ENCODE measurements at places on chromosomes 4 and X.

GRCh38 chr4:164482758-164483157, 271.2 kb upstream of the SMIM31 start:
- no peak for DNase-seq

- no peak for DNase-seq
These were observed 65.3 kb downstream of the EGF start for GRCh38 chr4:109977854-109978501.

GRCh38 chr4:98584265-98584664, 74.1 kb downstream of the TSPAN5 start:
- no peak for DNase-seq

DNA sequence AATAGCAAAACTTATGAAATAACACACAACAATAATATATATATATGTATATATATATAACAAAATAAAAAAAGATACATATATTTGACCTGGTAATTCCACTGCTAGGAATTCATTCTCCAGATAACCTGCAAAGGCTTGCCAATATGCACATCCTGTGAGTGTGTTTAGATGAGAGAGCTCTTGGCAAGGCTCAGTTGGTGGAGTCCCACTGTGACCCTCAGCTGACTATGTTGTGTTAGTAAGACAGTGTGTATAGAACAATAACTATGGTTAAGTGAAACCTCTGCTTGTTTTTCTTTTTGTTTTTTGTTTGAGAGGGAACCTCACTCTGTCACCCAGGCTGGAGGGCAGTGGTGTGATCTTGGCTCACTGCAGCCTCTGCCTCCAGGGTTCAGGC, 39.5 kb upstream of the RBMX start:
- DNase-seq: no peak

GRCh38 chrX:16750136-16750535, 30.7 kb downstream of the SYAP1 start:
- no peak for DNase-seq

DNA sequence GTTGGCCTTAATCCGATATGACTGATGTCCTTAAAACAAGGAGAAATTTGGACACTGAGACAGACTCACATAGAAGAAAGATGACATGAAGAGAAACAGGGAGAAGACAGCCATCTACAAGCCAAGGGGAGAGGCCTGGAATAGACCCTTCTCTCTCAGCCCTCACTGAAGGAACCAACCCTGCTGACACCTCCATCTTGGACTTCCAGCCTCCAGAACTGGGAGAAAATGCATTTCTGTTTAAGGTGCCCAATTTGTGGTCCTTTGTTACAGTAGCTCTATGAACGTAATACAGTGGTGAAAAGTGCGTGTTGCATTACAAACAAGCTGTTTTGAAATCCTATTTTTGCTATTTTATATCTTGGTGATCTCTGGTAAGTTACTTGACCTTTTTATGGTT, 343.6 kb downstream of the ARHGAP10 start:
- DNase-seq: no peak

DNA sequence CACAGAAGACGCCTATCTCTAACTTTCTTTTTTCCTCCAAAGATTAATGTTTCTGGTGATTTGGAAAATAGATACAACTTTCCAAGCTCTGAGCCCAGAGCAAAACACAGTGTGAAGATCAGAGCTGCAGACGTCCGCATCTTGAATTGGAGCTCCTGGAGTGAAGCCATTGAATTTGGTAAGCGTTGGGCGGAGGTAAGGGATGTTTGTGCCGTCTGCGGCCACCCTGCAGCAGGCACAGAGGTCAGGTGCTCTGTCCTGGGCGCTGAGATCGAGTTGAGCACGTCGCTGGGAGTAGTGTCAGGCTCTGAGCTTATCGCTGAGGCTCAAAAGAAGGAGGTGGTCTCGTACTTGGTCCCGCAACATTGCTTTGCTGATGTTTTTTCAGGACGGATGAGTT, 31.8 kb downstream of the CSF2RA start:
- no peak for DNase-seq

GRCh38 chrX:108362026-108362425, 76.2 kb downstream of the COL4A6 start:
- no peak for DNase-seq

DNA sequence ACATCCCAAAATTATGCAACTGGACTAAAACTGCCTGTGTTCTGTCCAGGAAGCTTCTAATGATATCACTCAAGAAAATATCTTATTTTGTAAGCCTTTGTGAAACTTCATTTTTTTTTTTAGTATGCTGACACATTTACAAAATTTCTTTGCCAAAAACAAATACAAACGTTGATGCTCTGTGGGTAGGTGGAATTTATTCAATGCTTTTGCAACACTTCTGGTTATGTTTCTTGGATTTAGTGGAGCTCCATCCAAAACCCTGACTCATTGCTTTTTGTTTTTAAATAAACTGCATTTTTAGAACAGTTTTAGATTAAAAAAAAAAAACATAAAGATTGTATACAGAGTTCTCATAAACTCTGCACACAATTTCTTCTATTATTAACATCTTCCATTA, 250.9 kb upstream of the MAOA start:
- DNase-seq: no peak

- DNase-seq: peak; percentile 81
These were observed 34.0 kb upstream of the BRS3 start for GRCh38 chrX:136453771-136454170.

- DNase-seq: no peak
These were observed 24.7 kb upstream of the CT47A1 start for GRCh38 chrX:121010218-121010617.
